CD14-positive monocyte (primary cell): ENCODE measurements at places on chromosomes 13 and 19. TPM values are rescaled to one million over a fixed set of nuclear protein-coding genes. Genes with fewer than 3 reads are reported as not detected.

DNA sequence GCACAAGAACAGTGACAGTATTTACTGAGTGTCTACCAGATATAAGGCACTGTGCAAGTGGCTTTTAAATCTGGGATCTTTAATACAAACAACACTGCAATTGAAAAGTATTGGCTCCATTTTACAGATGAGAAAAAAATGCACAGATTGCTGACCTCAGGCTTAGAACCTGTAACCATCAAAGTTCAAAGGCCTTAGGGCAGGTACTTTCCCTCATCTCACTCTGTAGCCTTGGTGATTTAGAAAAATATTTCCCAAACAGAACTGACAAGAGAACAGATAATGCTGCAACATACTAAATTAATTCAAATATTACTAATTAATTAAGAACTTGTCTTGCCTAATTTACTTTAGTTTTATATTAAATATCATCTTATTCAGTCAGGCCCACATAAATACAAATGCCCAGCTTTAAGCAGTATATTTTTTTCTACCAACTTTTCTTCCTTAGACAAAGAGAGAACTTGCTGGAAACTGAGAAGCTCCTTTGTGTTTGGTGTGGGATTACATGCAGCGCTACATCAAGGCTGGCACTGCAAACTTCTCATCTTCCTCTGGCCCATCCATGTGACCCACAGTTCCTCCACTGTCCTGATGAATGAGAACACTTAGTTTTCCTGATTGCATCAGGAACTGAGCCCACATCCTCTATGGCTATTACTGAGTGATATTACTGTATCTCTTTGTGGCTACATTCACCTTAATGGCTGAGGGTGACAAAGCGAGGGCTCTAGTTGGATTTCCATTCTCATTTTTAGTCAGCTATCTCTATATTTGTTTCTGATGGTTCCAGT, 302.1 kb downstream of the ENOX1 start:
- peaks cover 7% of the 10 kb centered on the region for H3K4me1 ChIP-seq
- DNase-seq: peak; percentile 1
- no peaks in the 10 kb centered on the region for H3K27me3 ChIP-seq
- H3K36me3 ChIP-seq: no peaks in the 10 kb centered on the region

Gene ZNF154
- polyA plus RNA-seq: not detected

GRCh38 chr13:23159205-23159759, 21.5 kb upstream of the SGCG start:
- H3K36me3 ChIP-seq: no peaks in the 10 kb centered on the region
- H3K4me3 ChIP-seq: no peak overlapping the region
- H3K27ac ChIP-seq: no peak overlapping the region

- no peak overlapping the region for H3K27ac ChIP-seq
- no peaks in the 10 kb centered on the region for H3K36me3 ChIP-seq
- H3K4me3 ChIP-seq: no peak overlapping the region
- DNase-seq: no peak
- no peaks in the 10 kb centered on the region for H3K27me3 ChIP-seq
- peaks cover 72% of the 10 kb centered on the region for H3K4me1 ChIP-seq
Measured at GRCh38 chr13:114119196-114119595, 13.2 kb downstream of the RASA3 start.
